NCI-H187 (cell line): ENCODE measurements at places on chromosomes 16 and 17.

DNA sequence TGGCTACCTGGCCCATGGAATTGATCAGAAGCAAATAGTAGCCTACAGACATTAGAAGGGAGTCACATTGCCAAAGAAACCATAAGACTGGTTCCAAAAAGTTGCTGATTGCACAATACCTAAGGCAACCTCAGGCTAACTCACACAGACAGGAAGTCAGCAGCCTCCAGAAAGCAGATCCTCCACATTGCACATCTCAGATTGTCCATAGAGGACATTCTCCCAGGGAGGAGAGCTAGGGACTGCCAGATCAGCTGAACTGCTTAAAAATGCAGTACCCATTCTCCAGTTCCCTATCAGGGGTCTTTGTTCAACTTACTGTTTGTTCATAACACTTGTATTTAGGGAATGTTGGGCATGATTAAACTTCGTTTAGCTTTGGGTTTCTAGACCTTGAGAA, 4.2 kb downstream of the CCL3 start:
- DNase-seq = no peak

DNA sequence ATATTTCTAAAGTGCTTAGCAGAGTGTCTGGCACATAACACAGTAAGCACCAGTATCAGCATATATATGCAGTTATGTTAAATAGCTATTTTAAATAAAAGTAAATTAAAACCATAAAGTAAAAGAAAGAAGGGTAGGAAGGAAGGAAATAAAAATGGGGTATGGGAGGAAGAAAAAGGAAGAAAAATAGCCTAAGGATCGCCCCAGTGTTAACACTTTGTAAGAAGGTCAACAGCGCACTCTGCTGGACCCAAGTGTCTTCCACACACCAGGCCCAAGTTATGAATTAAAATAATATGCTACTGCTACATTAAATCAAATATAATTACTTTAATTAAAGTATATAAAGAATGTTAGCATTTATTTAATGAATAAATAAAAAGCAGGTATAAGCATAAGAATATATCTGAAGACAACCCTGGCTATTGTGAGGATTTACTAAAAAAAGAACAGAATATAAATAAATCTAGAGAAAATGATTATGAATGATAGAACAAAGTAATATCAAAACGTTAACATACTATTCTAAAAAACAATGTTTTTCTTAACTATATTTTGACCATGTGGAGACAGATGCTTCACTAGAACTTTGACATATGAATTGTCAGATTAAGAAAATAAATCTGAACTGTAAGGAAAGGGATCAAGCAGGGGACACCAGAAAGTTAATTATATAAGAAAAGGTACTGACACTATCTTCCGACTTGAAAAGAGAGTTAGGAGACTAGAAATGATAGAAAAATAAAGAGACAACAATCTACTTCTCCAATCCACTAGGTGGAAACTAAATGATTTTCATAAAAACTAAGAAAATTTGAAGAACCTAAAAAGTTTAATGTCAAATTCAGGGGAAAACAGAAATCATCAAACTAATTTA, 25.9 kb downstream of the BRIP1 start:
- DNase-seq = no peak

GRCh38 chr17:45740553-45741330, 43.4 kb upstream of the CRHR1 start:
- no peak for DNase-seq

DNA sequence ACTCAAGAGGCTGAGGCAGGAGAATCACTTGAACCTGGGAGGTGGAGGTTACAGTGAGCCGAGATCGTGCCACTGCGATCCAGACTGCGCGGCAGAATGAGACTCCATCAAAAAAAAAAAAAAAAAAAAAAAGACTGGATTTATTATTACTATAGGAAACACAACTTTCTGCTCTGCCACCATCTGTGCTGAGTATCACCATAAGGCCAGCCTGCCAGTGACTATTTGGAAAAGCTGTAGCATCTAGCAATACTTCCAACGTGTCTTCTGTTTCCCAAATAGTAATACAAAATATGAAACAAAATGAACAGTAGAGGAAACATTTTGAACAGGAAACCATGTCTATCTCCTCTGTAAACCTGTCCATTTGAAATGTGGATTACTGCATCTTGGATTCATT, 43.6 kb upstream of the CRYM start:
- DNase-seq = no peak

GRCh38 chr17:59219370-59219769, 941 bp upstream of the GDPD1 start:
- DNase-seq = no peak

DNA sequence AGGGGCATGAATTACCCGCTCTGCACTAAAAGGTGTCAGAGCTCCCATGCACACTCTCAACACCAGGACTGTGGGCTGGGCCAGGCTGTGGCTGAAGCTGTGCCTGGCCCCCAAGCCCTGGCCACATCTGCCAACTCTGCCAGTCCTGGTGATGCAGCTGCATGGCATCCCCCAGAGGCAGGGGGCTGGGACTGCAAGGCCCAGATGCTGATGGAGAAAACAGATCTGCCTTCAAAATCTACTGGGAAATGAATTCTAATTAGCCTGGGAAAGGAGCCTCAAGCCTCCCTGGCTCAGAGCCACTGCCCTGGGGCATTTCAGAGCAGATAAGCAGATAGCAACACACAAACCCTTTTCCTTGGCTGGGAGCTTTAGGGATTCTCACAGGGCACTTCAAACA, 3.4 kb downstream of the CHST6 start:
- no peak for DNase-seq

DNA sequence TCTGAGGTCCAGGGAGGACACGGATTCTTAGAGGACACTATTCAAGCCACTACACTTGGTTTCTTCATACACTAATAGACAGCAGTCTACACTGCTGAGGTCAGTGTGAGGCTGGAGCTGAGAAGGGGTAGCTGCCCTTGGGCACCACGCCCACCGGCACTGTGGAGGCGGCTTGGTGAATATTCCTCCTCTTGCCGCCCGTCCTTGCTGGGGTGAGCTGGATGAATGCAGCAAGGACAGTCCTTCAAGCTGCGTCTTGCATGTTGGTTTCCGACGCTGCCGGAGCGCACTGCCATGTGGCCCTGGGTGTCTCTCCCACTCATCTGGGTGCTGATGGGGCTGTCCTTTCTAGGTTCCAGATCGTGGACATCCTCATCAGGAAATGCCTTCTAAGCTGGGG, 2.6 kb downstream of the ZNF205 start:
- no peak for DNase-seq

GRCh38 chr17:44216173-44216572, 3.3 kb downstream of the UBTF start:
- no peak for DNase-seq

- DNase-seq = no peak
These were observed at the start of gene GJC1 for GRCh38 chr17:44829523-44830358. Gene GJC1, minus strand, starts transcription at chr17:44830287. Its CDS starts 24,470 bp downstream, at chr17:44805817.
